ENCODE measurements at places on chromosomes 11 and 22. TPM values are rescaled to one million over a fixed set of nuclear protein-coding genes. Genes with fewer than 3 reads are reported as not detected.
A peak's percentile ranks its signal among the peaks of the same experiment; 100 is the strongest.

DNA sequence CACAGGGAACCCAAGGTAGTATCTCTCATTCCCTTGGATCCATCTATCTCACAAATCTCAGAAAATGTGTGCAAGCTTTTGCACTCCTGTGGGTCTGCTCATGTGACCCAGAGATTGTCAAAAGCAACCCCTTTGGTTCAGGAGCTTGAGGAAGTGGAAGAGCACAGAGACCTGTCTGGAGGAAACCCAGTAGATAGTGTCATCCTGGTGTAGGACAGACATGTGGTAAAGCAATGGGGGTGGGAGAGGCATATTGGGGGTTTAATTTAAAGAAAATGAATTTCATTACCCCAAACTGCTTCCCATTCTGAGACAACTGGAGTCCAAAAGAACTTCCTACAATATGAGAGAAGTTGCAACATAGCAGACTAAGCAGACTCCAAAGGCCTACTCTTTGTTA, 5.8 kb upstream of the MS4A14 start:
- DNase-seq = no peak

Gene APOA4
- total RNA-seq = not detected

- DNase-seq = peak; percentile 93
These were observed 63.2 kb upstream of the RRAS2 start for GRCh38 chr11:14422052-14422813.

GRCh38 chr11:536841-537621, at the start of gene LRRC56:
Gene LRRC56 (plus strand): TSS chr11:537527. CDS start chr11:540685, 3,158 bp downstream.
- no peak for DNase-seq

DNA sequence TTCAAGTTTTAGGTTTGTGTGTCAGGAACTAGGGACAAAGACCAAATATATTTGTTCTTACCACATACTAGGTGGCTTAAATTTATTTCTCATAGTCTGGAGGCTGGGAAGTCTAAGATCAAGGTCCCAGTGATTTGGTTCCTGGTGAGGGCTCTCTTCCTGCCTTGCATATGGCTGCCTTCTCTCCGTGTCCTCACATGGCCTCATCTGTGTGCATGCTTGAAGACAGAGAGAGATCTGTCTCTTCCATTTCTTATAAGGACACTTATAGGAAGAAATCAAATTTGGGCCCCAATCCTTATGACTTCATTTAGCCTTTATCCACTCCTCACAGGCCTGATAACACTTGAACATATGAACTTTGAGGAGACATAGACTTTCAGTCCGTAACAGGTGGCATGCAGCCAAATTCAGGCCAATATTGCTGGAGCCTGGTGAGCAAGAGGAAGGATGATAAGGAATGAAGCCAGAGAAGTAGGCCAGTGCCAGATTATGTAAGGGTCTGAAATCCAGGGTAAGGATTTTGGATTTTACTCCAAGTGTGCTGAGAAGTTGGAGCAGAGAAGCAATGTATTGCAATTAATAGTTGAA, 35.1 kb downstream of the TTC17 start:
- no peak for DNase-seq

DNA sequence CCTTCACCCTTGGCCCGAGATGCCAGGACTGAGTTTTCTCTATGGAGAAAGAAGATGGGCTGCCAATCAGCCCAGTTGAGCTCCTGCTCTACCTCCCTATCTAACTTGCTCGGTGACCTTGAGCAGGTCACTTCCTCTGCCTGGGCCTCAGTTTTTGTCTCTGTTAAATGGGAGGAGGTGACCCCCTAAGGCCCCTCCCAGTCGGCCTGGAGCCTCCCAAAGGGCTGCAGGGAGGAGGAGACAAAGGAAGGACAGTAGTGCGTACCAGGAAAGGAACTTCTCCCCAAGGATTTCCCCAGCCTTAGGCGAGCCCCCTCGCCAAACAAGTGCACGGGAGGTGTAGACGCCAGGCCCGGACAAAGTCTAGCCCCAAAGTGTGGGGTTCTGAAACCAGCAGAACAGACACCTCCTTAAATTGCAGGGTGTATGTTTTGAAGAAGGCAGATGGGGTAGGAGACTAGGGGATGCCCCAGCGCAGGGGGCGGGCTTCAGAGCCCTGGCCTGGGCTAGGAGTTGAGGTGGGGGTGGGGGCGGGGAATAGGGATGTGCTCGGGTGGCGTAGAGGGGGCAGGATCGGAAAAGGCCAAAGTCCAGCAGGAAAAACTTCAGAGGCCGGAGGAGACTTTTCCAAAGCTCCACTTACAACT, 1.0 kb downstream of the CBX7 start:
- no peak for DNase-seq

GRCh38 chr11:44347538-44347937, 37.6 kb upstream of the ALX4 start:
- no peak for DNase-seq

Gene EEF1G
- 1,947 TPM for total RNA-seq

DNA sequence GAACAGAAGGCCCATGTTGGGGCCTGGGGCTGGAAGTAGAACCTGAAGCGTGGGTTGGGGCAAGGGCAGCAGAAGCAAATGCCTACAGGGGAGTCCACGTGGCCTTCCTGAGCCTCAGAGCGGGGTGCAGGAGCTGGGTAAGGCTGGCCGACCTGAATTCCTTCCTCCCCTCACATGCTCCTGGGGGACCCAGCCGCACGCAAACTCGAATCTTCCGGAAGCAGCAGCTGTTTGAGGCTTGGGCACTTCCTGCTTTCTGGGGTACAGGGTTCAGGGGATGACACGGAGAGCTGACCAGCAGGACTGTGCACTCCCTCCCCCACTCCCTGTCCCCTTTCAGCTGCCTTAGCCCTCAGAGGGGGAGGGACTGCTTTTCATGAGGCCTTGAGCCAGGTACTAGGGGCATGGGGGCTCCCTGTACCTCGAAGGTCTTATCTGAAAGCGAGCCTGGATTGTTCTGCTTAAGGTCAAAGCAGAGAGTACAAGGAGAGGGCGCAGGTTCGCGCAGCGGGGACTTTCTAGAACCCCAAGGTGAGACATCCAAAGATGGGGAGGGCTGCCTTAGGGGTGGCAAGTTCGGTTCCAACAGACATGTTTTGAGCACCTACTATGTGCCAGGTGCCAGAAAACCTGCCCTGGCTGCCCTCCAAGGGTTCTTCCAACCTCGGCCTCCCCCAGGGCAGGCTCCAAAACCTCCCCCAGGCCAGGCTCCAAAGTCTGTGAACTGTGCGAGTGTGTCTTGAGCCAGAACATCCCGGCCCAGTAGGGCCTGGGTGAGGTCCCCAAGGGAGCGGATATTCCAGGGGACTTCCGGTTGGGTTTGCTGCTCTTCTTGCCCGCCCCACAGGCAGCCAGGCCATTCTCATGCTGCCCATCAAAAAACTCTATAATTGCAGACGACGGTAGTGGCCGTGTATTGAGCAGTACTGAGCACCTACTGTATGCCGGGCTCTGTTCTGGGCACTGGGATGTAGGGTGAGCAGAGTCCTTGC, 1.7 kb downstream of the NCF4 start:
- DNase-seq = no peak

Gene APOBEC3F
- 4.9 TPM for total RNA-seq

- no peak for DNase-seq
These were observed 157.7 kb downstream of the C11orf91 start for GRCh38 chr11:33542921-33543320.

DNA sequence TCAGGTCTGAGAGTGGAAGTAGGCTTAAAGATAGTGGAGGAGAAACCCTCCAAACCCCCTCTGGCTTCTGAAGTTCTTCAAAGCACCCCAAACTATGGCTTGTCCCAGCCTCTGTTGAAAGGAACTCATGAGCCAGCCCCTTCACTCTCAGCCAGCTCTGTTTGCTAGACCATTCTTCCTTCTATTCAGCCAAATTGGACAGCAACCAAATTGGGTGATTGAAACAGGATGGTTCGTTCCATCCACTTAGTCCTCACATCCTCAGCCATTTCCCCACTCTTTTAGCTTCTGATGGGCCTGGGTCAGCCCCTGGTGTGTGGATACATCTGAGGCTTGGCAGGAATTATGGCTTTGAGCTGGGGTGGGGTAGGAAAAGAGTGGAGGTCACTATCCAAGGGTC, 4.5 kb downstream of the HTR3A start:
- DNase-seq = no peak

Data from glomerular endothelial cell (primary cell).